ENCODE measurements at places on chromosomes 5 and 9.
A peak's percentile ranks its signal among the peaks of the same experiment; 100 is the strongest.

DNA sequence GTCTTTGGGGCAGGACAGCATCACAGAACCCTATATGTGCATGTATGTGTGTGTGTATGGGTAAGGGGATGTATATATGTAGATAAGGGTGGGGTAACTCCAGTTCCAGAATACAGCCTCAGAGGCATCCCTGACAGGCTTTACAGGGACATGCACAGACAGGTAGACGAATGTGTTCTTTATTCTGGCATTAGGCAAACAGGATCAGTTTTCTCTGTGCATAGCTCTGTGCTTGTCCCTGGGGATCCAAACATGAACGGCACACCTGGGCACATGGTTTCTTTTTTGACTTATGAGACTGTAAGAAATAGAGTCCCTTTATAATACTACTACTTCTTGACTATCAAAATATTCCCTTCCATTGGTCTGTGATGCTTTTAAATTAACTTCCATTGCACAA is 120.6 kb downstream of the TRIO start:
- no peak for DNase-seq

DNA sequence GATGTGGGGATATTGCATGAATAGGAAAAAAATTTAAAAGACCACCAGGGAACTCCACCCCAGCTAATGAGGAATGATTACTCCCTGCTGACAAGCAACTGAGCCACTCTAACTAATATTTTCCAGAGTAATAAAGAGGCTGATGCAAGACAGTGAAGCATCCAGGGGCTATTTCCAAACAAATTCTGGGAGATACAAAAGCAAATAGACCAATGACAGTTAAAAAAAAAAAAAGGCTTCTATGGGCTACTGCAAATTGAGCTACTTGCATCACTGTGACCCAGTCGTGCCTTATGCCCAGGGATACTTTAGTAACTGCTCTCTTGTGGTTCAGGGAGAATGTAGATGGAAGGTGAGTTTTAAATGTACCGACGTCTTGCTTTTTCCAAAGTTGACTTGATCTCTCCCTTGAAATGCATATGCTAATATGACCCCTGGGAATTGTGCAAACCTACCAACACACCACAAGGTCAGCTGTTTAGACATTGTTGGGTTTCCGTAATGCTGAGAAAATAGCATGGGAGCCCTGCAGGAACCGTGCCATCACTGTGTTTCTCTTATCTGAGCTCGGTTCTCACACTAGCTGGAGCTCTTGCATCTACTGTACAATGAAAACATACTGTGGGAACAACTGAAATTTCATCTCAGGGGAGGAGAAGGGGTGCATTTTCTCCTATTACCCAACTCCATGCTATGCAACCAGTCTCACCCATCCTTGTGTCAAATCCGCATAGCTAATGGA is 250.6 kb upstream of the MAP3K1 start:
- DNase-seq: peak; percentile 35

DNA sequence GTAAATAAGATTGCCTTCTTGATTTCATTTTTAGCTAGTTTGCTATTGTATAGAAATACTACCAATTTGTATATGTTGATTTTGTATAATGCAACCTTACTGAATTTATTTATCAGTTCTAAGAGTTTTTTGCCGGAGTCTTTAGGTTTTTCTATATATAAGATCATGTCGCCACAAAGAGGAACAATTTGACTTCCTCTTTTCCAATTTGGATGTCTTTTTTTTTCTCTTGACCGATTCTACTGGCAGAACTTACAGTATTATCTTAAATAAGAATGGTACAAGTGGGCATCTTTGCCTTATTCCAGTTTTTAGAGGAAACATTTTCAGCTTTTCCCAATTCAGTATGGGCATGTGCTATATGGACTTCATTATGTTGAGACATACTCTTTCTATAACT is 624.7 kb upstream of the ACO1 start:
- DNase-seq: no peak

- no peak for DNase-seq
Measured at GRCh38 chr9:111187376-111187775, 142.6 kb downstream of the OR2K2 start.

GRCh38 chr9:21709464-21710058 is 92.9 kb upstream of the MTAP start:
- DNase-seq: no peak

GRCh38 chr9:1986341-1986740 is 28.8 kb upstream of the SMARCA2 start:
- DNase-seq: no peak

DNA sequence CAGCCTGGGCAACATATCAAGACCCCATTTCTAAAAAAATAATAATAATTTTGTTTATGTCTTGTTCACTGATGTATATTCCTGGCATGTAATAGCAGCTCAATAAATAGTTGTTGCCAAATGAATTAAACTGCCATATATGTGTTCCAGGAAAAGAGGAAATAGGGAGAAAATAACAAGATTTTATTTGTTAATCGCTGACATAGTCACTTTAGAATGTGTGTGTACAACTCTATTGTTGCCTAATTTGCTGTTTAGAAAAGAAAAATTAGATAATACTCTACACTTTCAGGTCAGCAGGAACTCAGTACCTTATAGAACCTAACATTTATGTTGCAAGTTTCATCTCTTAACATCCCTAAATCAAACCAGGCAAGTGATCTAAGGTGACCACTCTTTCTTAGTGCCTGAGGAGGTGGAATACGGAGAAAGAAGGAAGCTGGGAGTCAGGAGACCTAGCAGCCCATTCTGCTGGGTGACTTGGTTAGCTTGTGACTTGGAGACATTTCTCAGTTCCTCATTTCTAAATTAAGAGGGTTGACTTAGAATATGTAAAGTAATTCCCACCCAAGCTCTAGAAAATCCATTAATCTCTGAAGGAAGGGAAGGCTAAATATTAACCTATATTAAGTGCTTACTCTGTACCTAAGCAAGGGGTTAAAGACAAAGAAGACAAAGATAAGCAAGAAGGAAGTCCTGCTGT is 110.3 kb upstream of the IQGAP2 start:
- DNase-seq: no peak

- no peak for DNase-seq
Measured at GRCh38 chr5:125926172-125926571, 497.0 kb upstream of the GRAMD2B start.

- DNase-seq: no peak
Measured at GRCh38 chr5:31383734-31384133, 148.2 kb downstream of the DROSHA start.
